ENCODE measurements at places on chromosomes 13 and 19. TPM values are rescaled to one million over a fixed set of nuclear protein-coding genes. Genes with fewer than 3 reads are reported as not detected.

- DNase-seq: no peak
Observed at GRCh38 chr19:3589439-3589838, 4.2 kb downstream of the GIPC3 start.

DNA sequence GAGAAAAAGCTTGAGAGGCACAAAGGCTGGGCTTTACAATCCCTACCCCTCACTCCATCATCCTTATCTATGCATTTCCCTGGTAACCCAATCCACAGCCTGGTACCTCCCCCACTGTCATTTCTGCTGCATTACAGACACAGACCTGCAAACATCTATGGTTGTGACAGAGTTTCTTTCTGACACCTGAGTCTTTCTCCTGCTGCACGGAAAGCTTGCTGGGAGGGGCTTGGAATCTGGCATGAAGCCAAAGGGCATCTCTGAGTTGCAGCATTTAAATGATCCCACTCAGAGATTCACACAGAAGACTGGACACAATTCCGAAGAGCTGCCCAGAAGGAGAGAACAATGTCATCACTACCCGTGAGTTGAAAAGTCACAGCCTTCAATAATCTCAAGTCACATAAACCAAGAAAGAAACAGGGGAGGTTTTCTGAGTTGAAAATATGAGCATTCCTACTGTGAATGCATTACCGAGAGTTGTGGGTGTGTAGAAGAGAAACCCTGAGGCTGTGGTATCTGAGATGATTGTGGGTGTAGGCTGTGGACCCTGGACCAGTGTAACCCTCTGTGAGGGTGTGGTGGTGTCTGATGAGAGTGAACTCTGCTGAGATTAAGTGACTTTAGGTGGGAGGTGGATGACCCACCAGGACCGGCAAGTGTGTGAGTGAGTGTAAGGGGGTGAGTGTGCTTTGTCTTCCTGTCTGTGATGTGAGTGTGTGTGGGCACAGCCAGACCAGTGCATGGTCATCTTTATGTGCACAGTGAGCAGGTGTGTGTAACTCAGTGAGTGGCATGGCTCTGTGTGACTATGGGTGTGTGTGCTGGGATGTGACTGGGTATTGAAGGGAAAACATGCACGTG is at the start of gene LGALS14:
Gene LGALS14, plus strand, starts transcription at position 301 of the 864 bp plus-strand sequence. Its CDS starts 48 bp downstream, at position 349.
- no peak for DNase-seq

GRCh38 chr19:46611776-46612175 is 10.6 kb downstream of the CALM3 start:
- DNase-seq: no peak

DNA sequence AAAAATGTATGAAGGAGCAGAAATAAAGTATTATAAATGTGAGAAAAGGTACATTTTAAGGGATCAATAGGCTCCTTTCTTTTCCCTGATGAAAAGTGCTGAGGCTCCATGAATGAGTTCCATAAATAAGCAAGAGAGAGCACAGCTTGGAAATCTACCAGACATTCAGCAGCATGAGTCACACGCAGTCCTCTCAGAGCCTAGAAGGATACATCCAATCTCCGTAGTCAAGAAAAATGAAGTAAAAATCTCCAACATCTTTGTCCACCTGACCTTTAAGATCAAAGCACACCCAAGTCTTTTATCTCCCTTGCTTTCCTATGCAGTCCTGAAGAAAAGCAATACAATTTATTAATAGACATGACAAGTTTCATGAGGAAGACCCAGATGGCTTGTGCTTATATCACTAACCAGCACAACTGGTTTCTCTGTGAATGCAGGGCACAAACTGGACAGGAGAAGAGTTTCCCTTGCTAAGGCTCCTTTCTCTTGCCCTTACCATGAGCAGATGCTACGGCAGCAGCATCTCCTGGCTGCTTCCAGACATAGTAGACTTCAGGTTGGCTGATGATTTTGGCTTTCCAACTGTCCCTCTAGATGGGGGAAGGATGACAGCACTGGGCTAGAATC is 730.8 kb downstream of the EFNB2 start:
- no peak for DNase-seq

DNA sequence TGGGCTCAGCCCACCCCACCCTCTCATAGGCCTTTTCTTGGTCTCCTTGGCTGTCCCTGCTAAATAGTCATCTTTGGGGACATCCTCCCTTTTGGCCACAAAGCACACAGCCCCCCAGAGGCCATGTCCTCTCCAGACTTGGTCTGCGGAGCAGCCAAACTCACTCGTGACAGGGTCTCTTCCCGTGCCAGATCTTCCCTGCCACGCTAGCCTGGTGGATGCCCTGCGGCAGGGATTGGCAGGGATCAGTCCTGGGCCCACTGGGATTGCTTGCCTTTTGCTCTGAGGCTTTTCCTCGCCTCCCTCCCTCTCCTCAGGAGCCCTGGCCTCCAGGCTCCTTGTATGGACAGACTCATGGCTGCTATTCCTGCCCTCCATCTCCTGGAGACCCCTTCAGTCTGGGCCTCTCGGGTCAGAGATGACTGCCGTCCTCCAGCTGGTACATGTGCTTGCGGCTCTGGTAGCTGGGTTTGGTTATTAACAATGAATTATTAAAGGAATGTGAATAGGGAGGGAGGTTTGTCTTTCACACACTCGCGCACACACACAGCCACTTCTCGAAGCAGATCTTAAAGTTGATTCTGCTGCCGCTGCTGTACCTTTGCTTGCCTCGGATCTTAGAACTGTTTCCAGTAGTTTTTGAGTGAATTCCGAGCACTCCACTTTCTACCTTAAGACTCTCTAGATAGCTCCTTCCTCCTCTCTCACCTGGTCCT is 45.1 kb downstream of the NFIX start:
- DNase-seq: no peak

Gene MYBPC2
- total RNA-seq: 1.4 TPM

Gene ZNF534
- not detected for total RNA-seq

Gene CCDC61
- 27.3 TPM for total RNA-seq

DNA sequence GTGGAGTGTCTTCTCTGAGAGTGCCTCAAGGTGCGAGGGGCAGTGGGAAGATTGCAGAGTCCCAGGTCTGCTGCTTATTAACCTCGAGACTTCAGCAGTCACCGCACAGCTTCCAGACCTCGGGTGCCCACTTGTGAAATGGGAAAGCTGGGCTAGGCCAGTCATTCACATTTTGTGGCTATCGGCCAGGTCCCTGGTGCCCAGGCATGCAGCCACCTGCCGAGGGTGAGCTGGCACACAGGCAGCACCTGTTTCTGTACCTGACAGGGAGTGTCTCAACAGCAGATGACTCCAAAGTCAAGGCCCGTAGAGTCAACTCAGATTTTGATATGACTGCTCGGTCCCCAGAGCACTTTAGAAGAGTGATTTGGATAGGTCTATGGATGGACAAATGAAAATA is 21.9 kb downstream of the UQCRFS1 start:
- DNase-seq: no peak

DNA sequence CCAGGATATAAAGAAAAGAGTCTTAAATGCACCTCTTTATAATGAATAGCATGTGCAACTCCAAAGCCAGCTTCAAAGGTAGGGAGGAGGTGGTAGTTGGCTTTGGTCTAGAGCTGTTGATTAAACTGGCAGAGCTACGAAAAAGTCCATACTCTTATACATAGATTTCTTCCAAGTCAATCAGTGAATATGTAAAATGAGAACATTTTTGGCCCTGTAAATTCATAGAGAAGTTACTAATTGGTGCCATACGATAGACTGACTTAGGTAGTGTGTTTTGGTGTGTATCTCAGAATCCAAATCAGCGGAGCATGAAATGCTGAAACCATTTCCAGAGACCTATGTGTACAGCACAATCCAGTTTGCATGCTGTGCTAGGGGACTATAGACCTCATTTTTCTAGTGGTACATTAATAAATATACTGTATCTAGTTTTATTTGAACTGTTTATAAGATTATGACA is 17.1 kb upstream of the DPY19L3 start:
- DNase-seq: no peak

- DNase-seq: no peak
Observed at GRCh38 chr13:38494445-38494844, 144.8 kb downstream of the UFM1 start.

Gene CELF5
- not detected for total RNA-seq

Gene FPR3
- not detected for total RNA-seq

Gene CYP4F2
- total RNA-seq: 1.1 TPM

Gene FLT1
- 1.2 TPM for total RNA-seq

DNA sequence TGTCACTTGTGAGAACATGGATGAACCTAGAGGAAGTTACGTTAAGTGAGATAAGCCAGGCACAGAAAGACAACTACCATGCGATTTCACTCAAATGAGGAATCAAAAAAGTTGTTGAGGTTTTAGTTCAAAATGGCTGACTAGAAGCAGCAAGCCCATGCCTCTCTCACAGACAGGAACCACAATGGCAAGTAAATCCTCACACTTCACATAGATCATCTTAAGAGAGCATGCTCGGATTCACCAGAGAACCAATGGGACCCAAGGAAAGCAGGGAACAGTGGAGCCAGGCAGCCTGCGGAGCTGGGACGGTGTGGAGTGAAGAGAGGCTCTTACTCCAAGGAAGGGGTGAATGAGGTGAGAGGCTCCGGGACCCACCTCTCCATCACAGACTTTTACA is 581.0 kb downstream of the UQCRFS1 start:
- no peak for DNase-seq

DNA sequence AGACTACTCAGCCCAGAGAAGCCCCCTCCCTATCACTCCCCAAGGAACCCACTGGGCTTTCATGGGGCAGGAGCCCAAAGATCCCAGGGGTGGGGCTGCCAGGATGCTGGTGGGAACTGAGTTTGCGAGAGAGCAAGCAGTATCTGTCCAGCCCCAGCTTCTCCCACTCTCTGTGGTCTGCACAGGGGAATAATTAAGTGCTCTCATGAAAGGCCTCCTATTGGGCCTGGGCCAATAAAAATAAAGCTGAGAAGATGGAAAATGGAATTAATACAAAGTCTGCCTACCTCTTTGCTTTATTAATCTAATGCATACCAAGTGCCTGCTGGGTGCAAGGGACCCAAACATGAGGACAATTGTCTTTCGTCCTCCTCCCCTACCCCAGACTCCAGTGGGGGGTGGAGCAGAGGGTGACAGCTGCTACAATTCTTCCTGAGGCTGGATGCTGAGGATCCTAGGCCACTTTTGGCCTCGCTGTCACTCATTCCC is 5.4 kb downstream of the DDX39A start:
- DNase-seq: no peak

DNA sequence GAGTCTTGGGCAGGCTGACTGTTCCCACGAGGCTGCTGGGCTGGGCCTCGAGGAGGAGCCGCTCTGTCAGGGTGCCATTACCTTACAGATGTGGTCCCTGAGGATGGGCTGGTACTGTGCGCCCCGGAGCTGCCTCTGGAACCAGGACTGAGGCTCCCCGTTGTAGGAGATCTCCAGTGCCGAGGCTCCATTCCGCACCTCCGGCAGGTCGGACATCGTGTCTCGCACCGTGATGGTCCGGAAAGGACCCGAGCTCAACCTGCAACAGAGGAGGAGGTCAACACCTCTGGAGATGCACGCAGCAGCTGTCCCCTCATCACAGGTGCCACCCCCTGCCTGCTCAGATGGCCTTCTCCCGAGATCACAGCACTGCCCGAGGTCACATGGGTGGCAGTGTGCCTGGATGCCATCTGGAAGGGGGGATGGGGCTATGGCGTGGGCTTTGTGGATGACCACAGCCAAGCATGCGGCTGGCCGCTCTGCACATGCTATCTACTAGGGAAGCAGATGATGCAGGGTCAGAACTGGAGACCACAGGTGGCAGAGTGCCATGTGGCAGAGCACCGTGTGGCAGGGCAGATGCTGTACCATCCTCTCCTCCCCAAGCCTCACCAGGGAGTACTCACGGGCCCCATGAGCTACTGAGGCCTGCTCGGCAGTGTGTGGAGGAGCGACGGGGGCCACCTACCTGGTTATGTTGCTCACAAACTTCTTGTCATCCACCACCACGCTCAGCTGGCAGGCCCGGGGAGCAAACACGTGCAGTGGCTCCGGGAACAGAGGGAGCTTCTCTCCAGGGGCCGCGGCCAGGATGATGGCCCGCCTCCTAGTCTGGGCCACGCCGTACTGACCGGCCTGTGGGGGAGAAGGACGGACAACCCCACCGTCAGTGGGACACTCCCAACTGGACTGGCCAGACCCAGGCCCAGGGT is 18.3 kb upstream of the EIF3G start:
- no peak for DNase-seq

GRCh38 chr19:40803857-40804782 is 5.1 kb downstream of the EGLN2 start:
- peak; percentile 57 for DNase-seq

DNA sequence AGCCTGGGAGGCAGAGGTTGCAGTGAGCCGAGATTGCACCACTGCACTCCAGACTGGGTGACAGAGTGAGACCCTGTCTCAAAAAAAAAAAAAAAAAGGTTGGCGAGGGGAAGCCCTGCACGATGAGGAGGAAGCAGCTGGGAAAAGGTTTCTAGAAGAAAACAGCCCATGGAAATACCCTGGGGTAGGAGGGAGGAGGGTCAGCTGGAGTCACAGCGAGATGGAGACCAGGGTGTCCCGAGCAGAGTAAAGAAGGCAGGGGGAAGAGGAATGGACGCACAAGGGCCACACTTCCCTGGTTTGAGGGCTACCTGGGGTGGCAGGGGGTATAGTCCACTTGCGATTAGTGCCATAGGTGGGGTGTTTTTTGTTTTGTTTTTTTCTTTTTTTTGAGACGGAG is 6.4 kb downstream of the KANK3 start:
- DNase-seq: no peak

Gene CACNG7
- total RNA-seq: not detected

Gene DIAPH3
- total RNA-seq: 17.8 TPM

Gene IGFL2
- total RNA-seq: not detected

Gene PNKP
- 82.3 TPM for total RNA-seq

DNA sequence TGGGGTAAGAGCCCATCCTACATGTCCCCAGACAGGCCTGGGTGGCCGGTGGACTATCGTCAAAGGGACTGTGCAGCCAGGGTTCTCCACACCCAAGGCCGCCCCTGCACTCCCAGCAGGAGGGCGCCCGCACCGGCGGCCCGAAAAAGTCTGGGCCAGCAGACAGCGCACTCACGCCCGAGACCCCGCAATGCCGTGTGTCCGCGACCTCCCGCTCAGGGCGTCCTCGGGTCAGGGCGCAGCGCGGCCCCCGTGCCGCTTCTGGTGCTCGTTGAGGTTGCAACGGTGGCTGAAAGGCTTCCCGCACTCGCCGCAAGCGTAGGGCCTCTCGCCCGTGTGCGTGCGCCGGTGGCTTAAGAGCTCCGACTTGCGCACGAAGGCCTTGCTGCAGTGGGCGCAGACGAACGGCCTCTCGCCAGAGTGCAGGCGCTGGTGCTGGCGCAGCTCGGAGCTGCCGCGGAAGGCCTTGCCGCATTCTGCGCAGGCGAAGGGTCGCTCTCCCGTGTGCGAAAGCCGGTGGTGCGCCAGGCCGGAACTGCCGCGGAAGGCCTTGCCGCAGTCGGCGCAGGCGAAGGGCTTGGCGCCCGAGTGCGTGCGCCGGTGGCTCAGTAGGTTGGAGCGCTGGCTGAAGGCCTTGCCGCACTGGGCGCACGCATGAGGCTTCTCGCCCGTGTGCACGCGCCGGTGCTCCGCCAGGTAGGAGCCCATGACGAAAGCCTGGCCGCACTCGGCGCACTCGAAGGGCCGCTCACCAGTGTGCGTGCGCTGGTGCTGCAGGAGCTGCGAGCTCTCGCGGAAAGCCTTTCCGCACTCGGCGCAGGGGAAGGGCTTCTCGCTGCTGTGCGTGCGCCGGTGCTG is 2.8 kb upstream of the A1BG start:
- no peak for DNase-seq

Measured in GM12878 (cell line).